ENCODE measurements at places on chromosomes 12 and 14.

DNA sequence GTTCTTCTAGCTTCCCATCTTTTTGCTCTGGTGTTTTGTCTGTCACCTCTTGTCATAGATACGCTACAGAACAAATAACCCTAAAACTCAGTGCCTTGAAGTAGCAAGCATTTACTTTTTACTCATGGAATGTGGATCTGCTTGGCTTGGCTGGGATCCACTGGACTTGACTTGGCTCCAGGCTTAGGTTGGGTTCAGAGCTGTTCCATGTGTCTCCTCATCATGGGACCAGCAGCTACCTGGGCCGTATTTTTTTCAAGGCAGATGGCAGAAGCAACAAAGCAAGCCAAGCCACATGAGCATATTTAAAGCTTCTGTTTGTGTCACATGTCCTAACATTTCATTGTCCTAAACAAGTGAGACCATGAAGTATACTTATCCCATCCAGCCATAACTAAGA is 48.7 kb upstream of the ATF1 start:
- peaks cover 34% of the 10 kb centered on the region for H3K36me3 ChIP-seq
- no peak overlapping the region for H3K27ac ChIP-seq
- H3K27me3 ChIP-seq, result no peaks in the 10 kb centered on the region

- no peak overlapping the region for H3K4me3 ChIP-seq
- H3K4me1 ChIP-seq, result no peaks in the 10 kb centered on the region
- DNase-seq, result no peak
- no peaks in the 10 kb centered on the region for H3K36me3 ChIP-seq
- no peak overlapping the region for H3K27ac ChIP-seq
- no peaks in the 10 kb centered on the region for H3K27me3 ChIP-seq
These were observed 160.1 kb downstream of the SRGAP1 start for GRCh38 chr12:64004641-64005040.

DNA sequence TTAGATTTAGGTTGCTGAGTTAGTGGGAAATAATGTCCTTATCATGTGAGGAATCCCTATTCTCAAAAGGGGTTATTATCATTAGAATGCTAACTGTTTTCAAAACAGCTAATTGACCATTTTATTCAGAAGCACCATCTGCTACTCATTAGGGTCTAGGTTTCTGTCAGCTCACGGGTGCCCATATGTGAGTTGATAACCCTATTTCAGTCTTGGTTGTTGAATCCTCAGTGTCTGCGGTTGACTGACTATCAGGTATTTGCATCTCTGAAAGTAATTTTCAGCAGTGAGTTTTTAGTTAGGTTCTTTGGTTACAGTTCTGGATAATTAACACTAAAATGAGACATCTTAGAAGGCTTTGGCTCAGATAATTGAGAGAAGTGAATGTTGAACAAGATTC is 1404.0 kb downstream of the AACS start:
- DNase-seq, result no peak
- no peaks in the 10 kb centered on the region for H3K4me1 ChIP-seq
- H3K27ac ChIP-seq, result no peak overlapping the region
- no peak overlapping the region for H3K4me3 ChIP-seq

DNA sequence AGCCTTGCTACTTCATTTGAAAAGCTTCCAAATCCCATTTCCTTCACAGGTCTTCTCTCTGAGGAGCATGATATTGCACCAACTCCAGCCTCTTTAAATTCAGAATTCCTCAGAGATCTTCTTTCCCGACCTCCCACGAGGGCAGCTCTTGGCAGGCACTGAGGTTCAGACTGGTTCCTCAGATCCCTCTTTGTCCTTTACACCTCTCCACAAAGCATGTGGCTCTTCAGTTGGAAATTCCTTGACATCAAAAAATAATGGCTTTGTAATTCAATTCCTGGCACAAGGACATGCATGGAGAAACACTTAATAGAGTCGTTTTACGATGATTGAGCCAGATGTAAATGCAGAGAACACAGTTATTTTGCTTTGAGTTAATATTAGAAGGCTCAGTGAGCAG is 63.2 kb upstream of the TMX1 start:
- no peaks in the 10 kb centered on the region for H3K27me3 ChIP-seq
- H3K4me1 ChIP-seq, result no peaks in the 10 kb centered on the region
- H3K27ac ChIP-seq, result no peak overlapping the region
- DNase-seq, result no peak
- H3K4me3 ChIP-seq, result no peak overlapping the region

DNA sequence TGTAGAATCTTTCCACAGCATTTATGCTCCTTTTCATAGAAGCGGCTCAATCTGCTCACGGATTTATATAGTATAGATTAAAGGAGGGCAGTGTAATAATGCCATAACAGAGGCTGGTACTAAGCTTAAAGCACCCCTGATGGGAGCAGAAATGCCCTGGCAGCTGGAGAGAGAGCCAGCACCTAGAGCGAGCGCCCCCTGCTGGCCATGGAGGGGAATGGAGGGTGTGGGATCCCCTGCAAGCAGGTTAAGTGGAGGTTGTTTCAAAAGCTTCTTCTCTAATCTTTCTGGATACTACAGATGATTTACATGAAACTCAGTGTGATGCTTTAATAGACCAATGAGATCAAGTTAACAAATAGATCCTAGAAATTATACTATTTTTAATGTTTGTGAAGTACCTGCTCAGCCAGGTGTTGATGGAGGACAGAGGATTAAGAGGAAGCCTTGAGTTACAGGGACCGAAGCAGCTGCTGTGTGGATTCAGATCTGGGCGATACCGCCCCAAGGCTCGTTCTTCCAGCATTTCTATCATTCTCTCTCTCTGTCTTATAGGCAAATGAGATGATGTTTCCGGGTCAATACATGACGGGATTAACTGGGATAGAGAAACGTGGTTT is 1519.3 kb upstream of the TMEM132C start:
- H3K36me3 ChIP-seq, result no peaks in the 10 kb centered on the region
- H3K4me3 ChIP-seq, result no peak overlapping the region
- no peak overlapping the region for H3K27ac ChIP-seq
- H3K4me1 ChIP-seq, result no peaks in the 10 kb centered on the region

DNA sequence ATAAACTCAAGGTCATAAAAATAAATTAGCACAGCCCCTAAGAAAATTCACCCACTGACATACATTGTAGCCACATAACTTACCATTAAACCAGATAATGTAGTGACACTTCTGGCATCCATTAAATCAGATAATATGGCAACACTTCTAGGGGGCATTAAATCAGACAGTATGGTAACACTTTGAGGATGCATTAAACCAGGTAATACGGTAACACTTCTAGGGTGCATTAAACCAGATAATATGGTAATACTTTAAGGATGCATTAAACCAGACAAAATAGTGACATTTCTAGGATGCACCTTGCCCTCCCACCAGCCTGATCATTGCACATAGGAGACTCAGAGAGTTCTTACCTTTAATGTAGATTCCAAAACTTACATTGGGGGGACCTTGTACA is 1220.5 kb upstream of the TMEM132C start:
- H3K27me3 ChIP-seq, result no peaks in the 10 kb centered on the region
- no peaks in the 10 kb centered on the region for H3K36me3 ChIP-seq
- DNase-seq, result no peak
- H3K4me3 ChIP-seq, result no peak overlapping the region
- H3K4me1 ChIP-seq, result no peaks in the 10 kb centered on the region
- H3K27ac ChIP-seq, result no peak overlapping the region

DNA sequence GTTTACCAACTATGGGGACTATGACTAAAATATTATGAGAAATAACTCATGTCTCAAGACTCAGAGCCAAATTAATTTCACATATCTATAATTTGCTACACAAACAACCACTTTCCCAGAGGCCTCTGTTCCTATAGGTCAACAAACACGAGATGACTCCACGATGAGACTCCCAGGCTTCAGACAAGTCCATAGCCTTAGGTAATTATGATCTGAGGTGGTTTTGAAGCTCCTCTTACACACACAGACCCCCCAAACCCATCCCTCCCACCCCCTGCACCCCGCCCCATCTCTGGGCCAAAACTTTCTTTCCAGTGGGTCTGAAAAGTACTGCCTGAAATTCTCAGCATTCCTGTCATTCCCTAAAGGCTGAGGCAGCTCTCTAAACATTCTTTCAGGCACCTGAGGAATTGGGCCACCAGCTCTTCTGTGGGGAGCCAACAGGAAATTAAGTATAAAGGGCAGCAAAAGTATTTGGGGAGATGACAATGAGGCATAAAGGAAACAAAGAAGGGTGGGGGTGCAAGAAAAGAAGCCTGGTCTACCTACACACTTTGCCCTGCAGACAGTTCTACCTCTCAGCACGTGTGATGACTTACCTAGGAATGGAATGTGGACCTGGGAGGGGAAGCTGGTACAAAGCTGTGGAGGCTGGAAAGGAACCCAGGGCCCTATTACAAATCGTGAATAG is 143.6 kb downstream of the PAWR start:
- H3K36me3 ChIP-seq, result no peaks in the 10 kb centered on the region
- DNase-seq, result no peak
- no peak overlapping the region for H3K27ac ChIP-seq

DNA sequence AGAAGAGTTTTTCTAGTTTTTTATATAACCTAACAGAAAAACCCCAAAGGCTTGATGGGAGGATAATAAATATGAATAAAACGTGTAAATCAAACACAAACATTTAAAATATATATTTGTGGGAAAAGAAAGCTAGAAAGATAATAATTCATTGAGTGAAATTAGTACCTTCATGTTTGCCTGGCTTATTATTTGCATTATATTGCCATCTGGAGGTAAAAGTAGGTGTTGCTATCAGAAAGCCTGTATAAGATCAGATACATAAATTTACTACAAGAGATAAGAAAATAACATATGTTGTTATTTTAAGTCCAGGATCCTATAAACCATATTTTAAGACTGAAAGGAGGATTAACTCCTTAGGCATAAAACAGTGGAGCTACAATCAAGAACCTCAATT is 77.7 kb downstream of the NTS start:
- DNase-seq, result no peak
- H3K36me3 ChIP-seq, result no peaks in the 10 kb centered on the region
- H3K4me1 ChIP-seq, result no peaks in the 10 kb centered on the region

DNA sequence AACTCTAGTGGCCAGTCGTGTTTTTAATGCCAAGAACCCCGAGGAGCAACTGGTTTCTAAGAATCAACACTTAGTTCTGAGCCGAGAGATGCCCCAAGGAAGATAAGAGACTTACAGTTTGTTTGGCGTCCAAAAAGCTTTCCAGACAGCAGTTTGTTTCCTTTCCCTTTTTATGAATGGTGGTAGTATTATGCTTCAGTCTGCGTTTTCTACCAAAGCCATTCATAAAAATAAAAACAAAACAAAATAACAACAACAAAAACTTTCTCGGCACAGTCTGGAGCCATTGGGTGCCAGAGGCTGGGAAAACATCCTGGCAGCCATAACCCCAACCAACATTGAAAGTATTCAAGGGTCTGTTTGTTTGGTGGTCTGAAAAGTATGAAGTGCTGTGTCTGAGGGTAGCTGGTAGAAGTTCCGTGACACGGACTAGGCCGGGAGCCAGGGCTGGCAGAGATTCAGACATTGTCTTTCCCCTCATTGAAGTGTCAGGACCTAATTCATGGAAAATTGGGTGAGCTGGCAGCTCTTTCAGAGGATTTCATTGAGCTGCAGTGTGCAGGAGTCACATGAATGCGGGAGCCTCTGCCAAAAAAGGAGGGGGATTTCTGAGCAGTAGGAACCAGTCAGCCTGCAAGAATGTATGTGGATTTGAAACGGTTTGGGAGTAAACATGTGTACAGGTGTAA is 124.2 kb downstream of the HMGA2 start:
- no peaks in the 10 kb centered on the region for H3K27me3 ChIP-seq
- H3K27ac ChIP-seq, result no peak overlapping the region
- H3K4me1 ChIP-seq, result no peaks in the 10 kb centered on the region
- no peaks in the 10 kb centered on the region for H3K36me3 ChIP-seq
- no peak overlapping the region for H3K4me3 ChIP-seq

GRCh38 chr14:71245659-71246361 is 338.6 kb downstream of the PCNX1 start:
- DNase-seq, result peak; percentile 9
- no peaks in the 10 kb centered on the region for H3K27me3 ChIP-seq
- no peaks in the 10 kb centered on the region for H3K36me3 ChIP-seq
- peaks cover 27% of the 10 kb centered on the region for H3K4me1 ChIP-seq

DNA sequence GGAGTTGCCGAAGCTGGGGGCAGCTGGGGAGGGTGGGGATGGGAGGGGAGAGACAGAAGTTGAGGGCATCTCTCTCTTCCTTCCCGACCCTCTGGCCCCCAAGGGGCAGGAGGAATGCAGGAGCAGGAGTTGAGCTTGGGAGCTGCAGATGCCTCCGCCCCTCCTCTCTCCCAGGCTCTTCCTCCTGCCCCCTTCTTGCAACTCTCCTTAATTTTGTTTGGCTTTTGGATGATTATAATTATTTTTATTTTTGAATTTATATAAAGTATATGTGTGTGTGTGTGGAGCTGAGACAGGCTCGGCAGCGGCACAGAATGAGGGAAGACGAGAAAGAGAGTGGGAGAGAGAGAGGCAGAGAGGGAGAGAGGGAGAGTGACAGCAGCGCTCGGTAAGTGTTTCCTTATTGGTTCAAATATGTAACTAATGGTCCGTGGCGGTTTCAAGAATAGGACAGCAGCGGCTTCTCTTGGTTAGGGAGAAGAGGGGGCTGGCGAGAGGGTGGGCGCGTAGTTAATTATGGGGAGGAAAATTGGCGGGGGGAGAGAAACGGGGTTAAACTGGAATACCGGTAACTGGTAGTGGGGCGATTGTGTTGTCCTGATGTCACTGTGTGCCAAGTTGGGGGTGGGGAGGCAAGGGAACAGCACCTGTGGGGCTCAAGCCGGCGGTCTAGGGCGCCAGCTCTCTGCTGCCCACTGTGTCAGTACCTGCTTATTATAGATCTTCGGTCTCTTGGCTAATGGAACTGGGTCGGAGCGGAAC is 8.4 kb downstream of the HOXC8 start:
- peaks cover 64% of the 10 kb centered on the region for H3K27me3 ChIP-seq
- no peaks in the 10 kb centered on the region for H3K36me3 ChIP-seq
- H3K4me1 ChIP-seq, result peaks cover 21% of the 10 kb centered on the region
- no peak for DNase-seq
- peak overlapping the region; percentile 68 for H3K4me3 ChIP-seq

DNA sequence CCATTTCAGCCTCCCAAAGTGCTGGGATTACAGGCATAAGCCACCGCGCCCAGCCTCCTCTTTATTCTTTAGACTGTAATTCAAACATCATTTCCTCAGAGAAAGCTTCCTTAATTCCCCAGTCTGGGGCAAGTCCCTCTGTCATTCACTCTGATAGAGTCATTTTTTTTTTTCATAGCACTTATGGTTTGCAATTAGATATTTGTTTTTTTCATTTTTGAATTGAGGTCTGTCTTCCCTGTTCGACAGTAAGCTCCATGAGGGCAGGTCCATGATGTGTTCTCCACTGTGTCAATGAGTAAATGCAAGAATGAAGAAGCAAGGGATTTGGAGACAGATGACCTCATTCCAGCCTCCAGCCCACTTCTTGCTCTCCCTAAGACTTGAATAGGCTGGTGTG is 12.1 kb downstream of the ASIC1 start:
- no peaks in the 10 kb centered on the region for H3K27me3 ChIP-seq
- H3K27ac ChIP-seq, result no peak overlapping the region
- no peaks in the 10 kb centered on the region for H3K4me1 ChIP-seq
- no peak overlapping the region for H3K4me3 ChIP-seq
- H3K36me3 ChIP-seq, result no peaks in the 10 kb centered on the region

- H3K4me3 ChIP-seq, result no peak overlapping the region
- no peaks in the 10 kb centered on the region for H3K4me1 ChIP-seq
- no peak overlapping the region for H3K27ac ChIP-seq
- no peak for DNase-seq
These were observed 985.5 kb downstream of the DIO2 start for GRCh38 chr14:79225815-79226214.

Data from CD4-positive, alpha-beta memory T cell (primary cell).